Right kidney (tissue), 9 donors: ENCODE measurements at places on chromosomes 3 and 15.

- DNase-seq: no peak
Measured at GRCh38 chr15:85755471-85755870, 39.3 kb downstream of the KLHL25 start.

- DNase-seq: no peak
Measured at GRCh38 chr3:103906808-103907207, 1459.9 kb upstream of the ALCAM start.

- DNase-seq: peak; percentile 42
Measured at GRCh38 chr3:170470063-170471016, 51.7 kb downstream of the CLDN11 start.

DNA sequence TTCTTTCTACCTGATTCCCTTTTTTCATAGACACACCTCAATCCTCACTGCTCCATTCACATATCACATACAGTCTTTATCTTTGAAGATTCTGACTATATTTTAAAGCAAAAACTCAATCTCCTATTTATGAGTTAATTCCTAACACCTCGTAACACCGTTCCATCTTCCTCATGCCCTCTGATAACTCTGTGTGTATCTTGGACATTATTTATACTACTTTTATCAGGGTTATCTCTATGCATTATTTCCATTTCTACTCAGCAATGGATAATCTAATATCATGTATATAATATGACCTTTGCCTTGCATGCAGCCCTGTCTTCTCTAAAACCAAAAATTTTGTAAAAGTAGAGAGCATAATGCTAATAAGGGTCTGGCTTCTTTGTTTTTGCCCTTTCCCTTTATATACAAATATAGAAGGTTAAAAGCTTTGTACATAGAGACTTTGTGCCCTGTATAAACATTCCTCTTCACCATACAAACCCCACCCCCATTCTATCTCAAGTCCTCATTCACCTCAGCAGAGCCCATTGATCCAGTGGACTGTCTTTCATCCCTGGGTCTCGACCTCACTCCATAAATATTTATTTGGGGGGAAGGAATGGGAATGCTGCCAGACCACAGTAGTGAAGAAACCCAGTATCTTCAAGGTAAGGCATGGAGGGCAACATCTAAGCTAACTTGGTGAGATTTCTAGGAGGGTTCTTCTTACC is 21.8 kb downstream of the TRIM42 start:
- no peak for DNase-seq

DNA sequence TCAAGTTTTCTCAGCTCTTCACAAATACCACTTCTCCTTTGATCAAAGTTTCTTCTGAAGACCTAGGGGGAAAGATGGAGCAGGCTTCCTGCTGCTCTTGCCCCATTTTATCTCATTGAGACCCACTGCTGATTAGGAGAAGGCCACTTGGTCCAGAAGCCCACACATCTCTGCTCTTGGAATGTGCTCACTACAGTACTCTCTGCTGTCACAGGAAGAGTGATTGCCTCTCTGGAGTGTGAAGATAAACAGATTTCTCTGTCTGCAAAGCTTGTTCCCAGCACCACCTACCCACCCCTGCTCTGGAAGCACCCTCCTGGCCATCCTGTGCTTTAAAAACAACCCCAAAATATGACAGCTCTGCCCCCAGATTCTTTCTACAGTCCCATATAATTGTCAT is 41.3 kb upstream of the PRTG start:
- no peak for DNase-seq

DNA sequence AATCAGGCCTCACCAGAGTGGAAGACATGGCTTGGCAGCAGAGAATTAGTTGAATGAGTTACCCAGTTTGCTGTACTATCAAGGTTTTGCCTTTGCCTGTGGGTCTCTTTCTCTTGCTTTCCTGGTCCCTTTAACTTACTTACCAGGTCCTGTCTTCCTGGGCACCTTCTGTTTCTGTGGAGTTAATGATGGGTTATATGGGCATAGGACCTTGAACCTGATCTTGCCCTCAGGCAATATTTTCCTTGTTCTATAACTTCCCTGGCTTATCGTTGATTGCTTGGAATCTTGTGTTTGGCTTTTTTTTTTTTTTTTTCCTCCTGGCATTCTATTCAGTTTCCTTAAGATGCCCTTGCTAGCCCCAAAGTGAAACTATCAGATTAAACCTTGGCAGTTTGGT is 106.8 kb downstream of the HHLA2 start:
- no peak for DNase-seq

GRCh38 chr3:49673121-49673714 is 933 bp upstream of the APEH start:
- DNase-seq: no peak

DNA sequence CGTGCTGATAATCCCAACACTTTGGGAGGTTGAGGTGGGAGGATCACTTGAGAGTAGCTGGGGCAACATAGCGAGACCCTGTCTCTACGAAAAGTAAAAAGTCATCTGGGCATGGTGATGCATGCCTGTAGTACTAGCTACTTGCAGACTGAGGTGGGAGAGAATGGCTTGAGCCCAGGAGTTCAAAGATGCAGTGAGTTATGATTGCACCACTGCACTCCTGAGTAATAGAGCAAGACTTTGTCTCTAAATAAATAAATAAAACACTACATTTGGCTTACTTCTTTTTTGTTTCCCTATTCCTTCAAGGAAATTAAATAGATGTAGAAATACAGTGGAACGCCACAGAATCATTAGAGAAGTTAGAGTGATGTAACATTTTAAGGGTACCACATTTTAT is 20.1 kb upstream of the LDHAL6B start:
- DNase-seq: no peak

DNA sequence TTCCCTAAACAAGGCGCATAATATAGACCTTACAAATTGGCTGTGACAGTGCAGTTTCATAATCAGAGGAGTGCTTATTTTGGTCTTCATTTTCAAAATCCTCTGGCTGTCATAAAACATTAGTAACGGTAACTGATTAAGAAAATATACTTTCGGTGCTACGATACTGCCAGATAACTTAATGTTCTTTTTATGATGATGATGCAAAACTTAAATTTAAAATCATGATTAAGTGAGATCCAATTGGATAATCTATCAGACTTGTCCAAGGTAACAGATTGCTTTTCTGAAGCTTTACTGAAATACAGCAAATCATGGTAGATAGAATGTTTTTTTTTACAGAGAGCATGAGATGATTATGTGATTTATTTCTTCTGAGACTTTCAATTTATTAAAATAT is 364.2 kb upstream of the CNTN3 start:
- DNase-seq: no peak

GRCh38 chr15:36401586-36401966 is 177.8 kb upstream of the CDIN1 start:
- no peak for DNase-seq

DNA sequence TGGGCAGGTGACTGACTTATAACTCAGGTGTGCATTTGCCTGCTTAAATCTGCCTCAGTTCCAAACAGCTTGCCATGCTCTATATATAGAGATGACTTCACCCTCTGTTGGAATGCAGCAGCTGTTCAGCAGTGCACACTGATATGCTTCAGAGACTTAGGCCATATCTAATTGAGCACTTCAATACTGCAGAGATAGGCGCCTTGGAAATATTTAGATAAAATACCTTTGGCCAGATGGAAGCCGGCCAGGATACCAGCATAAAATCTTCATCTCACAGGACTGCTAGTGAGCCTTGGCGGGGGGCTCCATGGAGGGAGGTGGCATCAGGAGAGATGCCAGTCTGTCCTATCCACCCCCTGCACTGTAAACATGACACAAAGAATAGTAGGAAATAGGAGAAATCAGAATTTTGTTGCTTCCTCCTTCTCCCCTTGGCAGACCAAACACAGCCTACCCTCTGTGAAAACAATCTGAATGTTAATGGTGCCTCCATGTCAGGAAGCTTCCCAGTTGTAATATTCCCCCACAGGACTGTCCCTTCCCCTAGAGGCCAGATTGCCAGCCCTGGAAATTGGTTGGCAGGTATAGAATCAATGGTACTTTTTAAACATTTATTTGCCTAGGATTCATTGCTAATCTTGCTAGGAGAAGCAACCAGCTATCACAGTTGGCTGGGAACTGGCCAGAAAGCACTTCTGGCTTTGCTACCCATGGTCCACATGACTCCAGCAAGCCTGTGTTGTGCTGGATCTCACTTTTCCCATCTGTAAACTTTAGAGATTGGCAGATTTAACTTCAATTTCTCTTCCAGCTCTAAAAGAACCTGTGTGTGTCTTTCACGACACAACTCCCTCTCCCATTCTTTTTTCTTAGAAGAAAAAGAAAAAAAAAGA is 215.5 kb upstream of the KCNMB2 start:
- DNase-seq: peak; percentile 52

DNA sequence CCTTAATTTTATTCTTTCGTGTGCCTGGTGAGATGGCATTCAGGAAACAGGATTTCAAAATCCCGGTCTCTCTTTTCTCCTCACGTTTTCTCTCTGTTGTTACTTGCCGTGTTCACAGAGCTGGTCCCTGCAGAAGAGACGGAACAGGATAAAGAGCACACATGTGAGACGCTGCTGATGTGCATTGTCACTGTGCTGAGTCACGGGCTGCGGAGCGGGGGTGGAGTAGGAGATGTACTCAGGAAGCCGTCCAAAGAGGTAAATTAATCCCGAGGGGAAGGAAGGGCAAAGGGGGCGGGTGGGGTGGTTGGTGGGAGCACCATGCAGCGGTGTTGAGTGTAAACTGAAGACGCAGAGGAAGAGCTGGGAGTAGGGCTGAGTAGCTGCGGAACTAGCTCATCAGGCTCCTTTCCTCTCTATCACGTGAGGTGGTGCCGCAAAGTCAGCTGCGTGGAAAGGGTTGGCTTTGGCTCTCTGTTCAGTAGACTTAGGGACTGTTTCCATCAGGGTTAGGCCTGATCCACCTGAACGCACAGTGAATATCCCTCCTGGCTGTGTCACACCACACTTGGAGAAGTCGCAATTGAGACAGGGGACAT is 164.8 kb upstream of the BHLHE40 start:
- no peak for DNase-seq
